ENCODE measurements at places on chromosomes 7 and 10.
A peak's percentile ranks its signal among the peaks of the same experiment; 100 is the strongest.

GRCh38 chr7:26664274-26664673 is 200.1 kb downstream of the SKAP2 start:
- no peak for DNase-seq

DNA sequence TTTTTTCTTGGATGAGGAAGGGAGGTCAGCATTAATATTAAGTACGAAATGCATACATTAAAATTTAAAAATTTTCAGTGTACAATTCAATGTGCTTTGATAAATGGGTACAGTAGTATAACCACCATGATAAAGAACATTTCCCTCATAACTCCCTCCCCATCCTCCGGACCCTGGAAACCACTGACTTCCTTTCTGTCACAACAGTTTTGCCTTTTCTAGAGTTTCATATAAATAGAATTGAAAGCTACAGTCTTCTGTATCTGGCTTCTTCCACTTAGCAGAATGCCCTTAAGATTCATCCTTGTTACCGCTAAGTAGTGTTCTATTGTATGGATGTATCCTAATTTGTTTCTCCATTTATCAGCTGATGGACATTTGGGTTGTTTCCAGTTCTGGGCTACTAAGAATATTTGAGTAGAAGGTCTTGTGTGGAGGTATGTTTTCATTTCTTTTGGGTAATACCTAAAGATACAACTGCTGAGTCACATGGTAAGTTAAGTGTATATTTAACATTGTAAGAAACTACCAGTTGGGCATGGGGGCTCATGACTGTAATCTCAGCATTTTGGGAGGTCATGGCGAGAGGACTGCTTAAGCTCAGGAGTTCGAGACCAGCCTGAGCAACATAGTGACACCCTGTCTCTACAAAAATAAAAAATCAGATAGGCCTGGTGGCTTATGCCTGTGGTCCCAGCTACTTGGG is 30.8 kb downstream of the ABI1 start:
- DNase-seq: no peak

- DNase-seq: no peak
Measured at GRCh38 chr7:72057796-72058195, 354.3 kb downstream of the CALN1 start.

- peak; percentile 61 for DNase-seq
Measured at GRCh38 chr10:14587540-14588083, 187.1 kb downstream of the FAM107B start.

DNA sequence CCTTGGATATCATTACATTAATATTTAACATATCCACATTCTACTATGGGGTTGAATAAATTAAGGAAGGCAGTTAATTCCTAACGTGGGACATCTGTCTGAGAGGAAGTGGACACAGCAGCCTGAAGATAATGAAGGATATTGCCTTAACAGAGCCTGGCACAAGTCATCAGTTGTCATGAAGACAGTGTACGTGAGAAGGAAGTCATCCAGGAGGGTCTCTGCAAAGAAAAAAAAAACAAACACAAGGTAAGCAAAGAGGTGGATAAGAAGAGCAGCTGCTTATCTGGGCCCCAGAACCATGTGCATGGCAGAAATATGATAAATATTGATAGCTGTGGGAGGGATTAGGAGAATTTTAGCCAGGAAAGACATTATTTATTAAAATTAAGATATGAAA is 190.0 kb downstream of the RAPGEF5 start:
- DNase-seq: no peak

All from CD4-positive, alpha-beta T cell treated with Interleukin-1 beta for 1 hour (primary cell).